Hematopoietic multipotent progenitor cell treated with erythropoietin and hydrocortisone succinate and interleukin-3 and kit ligand, for 15 days (in vitro differentiated cells): ENCODE measurements at places on chromosomes 5 and 9.
A peak's percentile ranks its signal among the peaks of the same experiment; 100 is the strongest.

- no peak for DNase-seq
Measured at GRCh38 chr5:172410160-172410559, 44.2 kb downstream of the SH3PXD2B start.

GRCh38 chr9:119004618-119004990 is 364.6 kb downstream of the BRINP1 start:
- DNase-seq: no peak

DNA sequence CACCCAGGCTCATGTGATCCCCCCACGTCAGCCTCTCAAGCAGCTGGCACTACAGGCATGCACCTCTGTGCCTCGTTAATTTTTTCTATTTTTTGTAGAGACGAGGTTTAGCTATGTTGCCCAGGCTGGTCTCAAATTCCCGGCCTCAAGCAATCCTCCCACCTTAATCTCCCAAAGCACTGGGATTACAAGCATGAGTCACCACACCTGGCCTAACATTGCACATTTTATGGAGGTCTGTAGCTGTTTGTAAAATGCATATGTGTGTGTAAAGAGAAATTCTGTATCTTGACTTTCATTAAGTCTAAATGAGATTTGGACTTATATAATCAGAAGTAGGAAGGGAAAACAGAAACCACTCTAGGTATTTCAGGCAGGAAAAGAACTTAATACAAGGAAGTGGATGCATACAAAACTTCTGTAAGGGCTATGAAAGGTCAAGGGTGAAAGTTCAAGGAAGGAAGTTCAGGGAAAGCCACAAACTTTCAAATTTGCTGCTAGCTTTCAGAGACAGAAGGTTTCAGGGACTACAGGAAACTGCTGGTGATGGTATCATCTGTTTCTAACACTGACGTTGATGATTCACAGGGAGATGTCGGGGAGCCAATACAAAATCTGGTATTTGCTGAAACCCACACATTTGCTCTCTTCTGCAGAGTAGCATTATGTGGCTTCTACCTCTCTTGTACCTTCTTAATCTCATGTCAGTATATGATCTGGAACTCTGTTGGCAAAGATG is 209.4 kb downstream of the PIK3R1 start:
- DNase-seq: peak; percentile 31

GRCh38 chr5:82129723-82130285 is 148.3 kb downstream of the RPS23 start:
- DNase-seq: no peak

- peak; percentile 42 for DNase-seq
Measured at GRCh38 chr5:173736923-173737412, 120.5 kb upstream of the BOD1 start.
